Stimulated activated naive CD8-positive, alpha-beta T cell treated with anti-CD3 and anti-CD28 coated beads, Interleukin-15, amount 100 ng/mL, for 72 hours (primary cell): ENCODE measurements at places on chromosomes 5 and 9.

DNA sequence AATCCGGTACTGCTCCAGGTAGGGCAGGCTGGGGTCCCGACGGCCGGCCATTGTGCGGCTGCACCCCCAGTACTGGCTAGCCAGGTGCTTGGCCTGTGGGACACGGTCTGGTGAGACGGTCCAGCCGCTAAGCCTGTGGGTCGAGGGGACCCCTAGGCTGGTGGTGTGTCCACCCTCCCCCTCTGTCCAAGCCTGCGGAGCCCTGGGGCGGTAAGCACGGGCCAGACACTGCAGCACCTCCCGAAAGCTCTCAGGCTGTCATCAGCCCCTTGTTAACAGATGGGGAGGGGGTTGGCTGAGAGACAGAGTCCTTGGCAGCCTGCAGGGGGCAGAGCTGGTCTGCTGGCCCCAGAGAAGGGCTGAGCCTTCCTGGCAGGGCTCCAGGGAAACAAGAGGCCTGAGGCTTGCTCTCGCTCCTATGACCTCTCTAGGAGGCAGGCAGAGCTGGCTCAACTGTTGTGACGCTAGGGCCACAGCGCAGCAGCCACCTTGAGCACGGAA, 11.8 kb upstream of the MRNIP start:
- no peak for DNase-seq

DNA sequence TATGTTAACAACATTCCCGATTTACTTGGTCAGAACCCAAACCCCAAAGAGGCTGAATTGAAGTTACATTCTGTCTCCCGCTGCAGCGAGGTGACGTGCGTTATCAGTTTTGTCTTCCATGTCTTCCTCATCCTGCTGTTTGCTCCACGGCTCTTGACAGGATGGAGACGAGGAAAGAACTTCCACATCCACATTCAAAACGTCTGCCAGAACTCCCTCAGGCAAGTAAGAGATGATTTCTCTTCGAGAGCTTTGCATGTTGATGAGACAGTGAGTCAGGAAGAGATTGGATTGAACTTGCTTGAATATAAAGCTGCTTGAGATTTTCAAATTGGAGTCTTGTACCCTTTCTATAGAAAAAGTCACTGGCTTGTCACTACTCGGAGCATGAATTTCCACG, 242.6 kb downstream of the AUH start:
- DNase-seq, result no peak

DNA sequence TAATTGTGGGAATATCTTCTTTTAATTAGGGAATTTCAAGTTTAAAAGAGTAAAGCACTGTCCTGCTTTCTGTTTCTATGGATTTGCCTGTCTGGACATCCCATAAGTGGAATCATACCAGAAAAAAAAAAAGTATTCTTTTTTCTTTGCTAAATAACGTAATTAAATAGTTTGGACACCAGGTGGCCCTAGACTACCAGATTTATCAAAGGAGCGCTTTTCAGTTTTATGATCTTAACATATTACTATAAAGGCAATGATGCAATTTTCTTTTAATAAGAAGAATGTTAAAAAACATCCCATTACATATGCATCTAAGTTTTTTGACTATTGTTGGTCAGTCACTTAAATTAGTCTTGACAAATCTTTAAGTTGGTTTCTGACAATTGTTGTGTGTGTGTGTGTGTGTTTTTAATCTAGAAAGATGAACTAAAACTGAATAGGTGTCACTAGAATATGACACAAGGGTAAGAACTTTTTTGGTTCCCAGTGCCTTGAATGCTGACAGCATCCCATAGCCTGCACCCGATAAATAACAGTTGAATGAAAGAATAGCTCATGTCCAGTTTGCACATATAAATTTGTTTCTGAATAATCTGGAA, 49.5 kb downstream of the C5orf22 start:
- DNase-seq, result no peak

DNA sequence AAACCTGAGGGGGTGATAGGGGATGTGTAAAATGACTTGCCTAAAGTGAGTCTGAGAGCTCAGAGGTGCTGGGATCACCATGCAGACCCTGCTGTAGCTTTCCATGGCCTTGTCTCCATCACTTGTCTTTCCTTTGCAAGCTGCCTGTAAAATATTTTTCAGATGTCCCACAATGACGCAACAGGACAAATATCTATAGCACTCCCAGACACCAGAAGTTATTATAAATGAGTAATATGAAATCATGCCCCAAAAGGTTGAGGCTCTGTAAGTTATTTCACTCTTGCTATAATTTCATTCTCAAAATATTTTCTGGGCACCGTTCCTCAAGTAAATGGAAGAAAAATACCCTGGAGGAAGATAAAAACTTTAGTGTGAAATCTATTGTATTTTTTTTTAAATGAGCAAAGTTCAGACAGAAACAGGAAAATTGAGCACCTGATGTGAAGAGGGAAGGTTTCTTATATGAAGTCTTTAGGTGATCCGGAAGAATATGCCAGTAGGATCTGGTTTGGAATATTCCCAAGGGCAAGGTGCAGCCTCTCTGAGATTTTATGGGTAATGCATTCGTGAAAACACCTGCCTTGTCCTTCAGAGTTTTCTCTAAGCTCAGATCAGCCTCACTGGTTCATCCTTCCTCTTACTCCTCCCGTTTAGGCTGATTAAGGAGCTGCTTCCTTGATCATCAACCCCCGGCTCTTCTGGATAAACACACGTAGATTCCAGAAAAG, 138.3 kb upstream of the DMAC1 start:
- no peak for DNase-seq

DNA sequence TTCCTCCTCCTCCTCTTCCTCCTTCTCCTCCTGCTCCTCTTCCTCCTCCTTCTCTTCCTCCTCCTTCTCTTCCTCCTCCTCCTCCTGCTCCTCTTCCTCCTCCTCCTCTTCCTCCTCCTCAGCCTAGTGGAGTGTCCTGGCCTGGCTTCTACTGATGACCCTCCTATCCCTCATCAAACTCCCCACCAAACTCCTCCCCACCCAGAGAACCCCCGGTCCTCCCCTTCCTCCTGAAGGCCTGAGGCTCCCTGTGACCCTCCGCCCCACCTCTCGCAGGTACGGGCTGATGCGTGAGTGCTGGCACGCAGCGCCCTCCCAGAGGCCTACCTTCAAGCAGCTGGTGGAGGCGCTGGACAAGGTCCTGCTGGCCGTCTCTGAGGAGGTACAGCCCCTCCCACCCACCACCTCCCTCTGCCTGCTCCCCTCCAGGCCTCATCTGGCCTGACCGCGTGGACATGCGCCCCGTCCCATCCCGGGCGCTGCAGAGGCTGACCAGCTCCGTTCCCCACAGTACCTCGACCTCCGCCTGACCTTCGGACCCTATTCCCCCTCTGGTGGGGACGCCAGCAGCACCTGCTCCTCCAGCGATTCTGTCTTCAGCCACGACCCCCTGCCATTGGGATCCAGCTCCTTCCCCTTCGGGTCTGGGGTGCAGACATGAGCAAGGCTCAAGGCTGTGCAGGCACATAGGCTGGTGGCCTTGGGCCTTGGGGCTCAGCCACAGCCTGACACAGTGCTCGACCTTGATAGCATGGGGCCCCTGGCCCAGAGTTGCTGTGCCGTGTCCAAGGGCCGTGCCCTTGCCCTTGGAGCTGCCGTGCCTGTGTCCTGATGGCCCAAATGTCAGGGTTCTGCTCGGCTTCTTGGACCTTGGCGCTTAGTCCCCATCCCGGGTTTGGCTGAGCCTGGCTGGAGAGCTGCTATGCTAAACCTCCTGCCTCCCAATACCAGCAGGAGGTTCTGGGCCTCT, 10.6 kb downstream of the FGFR4 start:
- no peak for DNase-seq

GRCh38 chr9:20505574-20505973, 116.7 kb downstream of the MLLT3 start:
- DNase-seq, result no peak

DNA sequence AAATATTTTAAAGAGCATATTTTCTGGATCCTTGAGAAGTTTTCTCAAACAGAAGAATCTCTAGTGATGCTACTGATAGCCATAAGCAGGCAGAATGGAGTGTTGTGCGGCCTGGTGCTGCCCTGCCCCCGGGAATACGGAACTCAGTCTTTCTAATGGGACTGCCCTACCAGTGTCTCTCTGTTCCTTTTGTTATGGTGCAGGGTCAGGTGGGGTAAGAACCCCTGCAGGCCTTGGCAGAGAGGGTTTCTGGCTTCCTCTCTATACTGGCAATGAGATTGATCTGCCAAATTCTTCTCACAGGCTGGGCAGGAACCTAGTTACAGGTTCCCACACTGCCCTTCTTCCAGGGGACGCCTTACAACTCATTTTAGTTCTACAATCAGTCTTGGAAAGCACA, 2.6 kb downstream of the IL5 start:
- DNase-seq, result no peak

DNA sequence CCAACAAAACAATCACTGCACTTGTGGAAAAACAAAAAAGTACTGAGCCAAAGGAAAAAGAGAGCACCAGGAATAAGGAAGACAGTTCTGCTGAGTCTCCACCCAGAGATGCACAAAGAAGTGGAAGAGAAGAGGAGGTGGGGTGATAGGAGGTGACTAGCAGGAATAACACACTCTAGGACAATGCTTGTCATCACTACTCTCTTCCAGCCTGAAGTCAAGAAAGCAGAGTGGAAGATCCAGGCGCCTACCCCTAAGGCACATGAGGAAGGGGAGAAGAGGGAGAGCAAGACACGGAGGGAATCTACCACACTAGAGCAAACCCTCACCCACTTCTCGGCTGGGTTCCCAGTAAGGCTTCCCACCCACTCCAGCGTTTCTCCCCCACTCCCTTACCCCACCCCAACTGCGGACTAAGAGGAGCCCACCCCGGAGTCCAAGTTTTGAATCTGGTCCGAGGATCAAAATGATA, 1.7 kb downstream of the SLIT3 start:
- DNase-seq, result no peak

DNA sequence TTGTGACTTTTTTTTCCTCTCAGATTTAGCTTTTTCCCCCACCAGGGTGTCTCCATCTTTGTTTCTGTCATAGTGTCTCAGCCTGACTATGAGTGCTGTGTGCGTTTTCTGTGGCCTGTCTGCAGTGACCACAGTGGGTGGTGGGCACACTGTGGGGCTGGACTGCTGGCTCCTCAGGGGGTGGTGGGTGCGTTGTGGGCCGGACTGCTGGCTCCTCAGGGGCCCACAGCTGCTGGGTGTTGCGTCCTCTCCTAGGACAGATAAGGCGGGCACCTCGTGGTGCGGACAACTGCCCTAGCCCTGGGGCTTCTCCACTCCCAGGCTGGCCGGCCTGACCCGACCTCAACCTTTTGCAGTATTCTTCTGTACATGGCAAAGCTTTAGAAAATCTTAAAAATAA, 100.4 kb downstream of the EHMT1 start:
- DNase-seq, result no peak

- no peak for DNase-seq
Measured at GRCh38 chr9:108756746-108757490, 98.9 kb downstream of the ACTL7B start.

- DNase-seq, result no peak
Measured at GRCh38 chr5:87539839-87540238, 127.1 kb upstream of the CCNH start.

DNA sequence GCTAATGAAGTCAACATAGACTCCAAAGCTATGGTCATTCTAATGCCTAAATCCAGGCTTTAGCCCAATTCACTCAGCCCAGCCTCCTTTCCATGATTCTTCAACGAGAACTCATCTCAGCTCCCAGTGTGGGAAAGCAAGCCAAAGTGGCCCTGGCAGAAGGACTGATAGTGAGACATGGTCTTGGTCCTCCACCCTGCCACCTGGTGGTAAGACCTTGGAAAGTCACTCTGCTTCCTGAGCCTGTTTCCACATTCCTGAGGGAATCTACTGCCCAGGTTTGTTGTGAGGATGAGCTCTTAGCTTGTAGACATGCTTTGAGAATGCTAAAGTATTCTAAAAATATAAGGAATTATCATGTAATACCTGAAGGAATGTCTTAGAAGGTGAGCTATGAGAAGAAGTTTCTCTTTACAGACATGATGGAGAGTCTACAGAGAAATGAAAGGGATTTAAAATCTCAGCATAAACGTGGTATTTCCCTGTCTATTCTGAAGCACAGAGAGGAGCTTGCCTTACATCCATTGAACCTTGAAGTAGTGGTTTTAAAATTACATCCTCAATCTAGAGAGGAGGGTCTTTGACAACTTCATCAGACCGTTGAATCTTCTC, 173.5 kb downstream of the TRIM32 start:
- DNase-seq, result peak; percentile 5

DNA sequence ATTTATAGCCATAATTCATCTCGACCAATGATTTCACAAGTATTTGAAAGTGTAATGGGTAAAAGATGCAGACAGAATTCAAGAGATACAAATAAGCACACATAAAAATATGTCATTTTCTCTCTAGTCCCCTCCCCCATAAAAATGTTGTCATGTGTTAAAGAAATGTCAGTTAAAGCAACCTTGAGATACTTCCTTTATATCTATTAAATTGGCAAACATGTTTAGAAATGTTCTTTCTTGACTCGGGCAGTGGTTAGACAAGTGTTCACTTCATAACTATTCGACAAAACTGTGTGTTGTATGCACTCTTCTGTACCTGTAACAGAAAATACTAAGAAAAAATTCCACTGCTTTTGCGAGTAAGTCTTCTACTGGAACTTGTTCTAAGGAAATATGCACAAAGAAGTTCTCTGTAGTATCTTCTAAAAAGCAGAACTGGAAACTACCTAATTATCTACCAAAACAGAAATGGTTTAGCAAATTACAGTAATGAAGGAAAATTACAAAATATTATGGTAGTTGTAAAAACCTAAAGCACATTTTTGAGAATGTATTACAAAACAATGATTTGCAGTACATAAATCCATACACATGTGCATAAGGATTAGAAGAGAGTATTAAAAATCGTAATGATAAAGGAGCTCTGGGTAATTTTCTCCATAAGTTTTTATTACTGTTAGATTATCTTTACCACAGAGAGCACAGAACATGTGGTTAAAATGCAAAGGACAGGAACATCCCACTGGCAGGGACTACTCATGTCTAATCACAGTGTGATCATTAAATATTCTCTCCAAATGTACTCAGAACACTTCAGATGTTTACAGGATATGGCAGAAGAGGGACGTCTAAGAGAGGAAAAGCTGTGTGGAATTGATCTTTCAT, 35.9 kb downstream of the FBXW2 start:
- DNase-seq, result no peak

GRCh38 chr9:95061916-95062595, 255.5 kb downstream of the FANCC start:
- DNase-seq, result no peak

DNA sequence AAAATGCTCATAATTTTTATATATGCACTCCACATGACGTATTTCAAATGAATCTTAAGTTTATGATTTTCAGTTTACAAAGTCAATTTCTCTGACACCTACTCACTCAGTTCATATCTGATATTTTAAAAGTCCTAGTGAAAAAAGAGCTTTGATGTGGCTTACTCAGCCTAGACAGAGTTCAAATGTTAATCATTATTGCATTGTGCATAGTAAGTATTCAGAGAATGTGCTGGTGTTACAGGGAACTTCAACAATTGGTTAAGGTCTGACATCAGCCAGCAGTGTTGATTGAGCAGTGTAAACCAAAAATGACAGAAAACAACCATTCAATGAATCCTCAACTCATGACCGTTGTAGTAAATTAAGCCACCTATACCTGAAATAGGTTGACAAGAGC, 147.2 kb upstream of the LHFPL2 start:
- no peak for DNase-seq

GRCh38 chr5:118052503-118052902, 935.8 kb downstream of the DTWD2 start:
- no peak for DNase-seq

- DNase-seq, result no peak
Measured at GRCh38 chr5:149268928-149269557, 2.6 kb upstream of the AFAP1L1 start.

GRCh38 chr5:150065886-150066285, 20.5 kb downstream of the CSF1R start:
- no peak for DNase-seq
